ENCODE measurements at places on chromosomes 13 and 19.

DNA sequence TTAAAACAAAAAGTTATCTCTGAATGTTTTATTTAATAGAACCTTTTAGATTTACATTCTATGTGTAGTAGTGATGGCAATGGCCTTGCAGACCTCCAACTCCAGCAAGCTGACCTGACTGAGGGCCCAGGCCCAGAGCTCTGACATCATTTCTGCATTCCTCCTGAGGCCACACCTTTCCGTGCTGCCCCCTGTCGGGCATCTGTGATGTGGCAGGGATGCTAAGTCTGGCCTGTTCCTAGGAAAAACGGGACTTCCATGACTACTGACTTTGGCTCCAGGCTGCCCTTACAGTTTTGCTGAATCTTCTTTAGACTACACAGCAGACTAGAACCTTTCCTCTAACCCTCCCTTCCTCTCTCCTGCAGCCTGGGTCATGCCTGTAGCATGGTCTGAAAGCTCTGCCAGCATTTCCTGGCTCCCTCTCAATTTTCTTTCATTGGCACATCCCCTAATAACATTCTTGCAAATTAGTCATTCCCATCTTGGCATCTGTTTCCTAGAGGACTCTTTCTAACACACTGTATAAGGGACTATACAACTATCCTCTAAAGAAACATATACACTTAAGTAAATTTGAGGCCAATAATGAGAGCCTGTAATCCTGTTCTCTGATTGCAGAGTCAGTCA, 249.1 kb downstream of the GPC5 start:
- peak; percentile 6 for DNase-seq

DNA sequence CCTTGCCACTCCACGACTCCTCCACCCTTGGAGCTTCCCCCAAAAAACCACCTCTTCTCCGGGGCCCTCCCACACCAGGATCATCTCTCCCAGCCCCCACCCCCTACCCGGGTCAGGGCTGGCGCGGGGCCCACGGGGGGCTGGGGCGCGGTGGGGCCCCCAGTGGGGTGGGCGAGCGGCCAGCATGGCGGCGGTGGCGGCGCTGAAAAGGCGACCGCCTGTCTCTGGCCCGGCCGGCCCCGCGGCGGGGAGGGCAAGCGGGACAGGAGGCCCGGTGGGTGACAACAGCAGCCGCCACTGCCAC, 850 bp downstream of the DYRK1B start:
- DNase-seq = no peak

DNA sequence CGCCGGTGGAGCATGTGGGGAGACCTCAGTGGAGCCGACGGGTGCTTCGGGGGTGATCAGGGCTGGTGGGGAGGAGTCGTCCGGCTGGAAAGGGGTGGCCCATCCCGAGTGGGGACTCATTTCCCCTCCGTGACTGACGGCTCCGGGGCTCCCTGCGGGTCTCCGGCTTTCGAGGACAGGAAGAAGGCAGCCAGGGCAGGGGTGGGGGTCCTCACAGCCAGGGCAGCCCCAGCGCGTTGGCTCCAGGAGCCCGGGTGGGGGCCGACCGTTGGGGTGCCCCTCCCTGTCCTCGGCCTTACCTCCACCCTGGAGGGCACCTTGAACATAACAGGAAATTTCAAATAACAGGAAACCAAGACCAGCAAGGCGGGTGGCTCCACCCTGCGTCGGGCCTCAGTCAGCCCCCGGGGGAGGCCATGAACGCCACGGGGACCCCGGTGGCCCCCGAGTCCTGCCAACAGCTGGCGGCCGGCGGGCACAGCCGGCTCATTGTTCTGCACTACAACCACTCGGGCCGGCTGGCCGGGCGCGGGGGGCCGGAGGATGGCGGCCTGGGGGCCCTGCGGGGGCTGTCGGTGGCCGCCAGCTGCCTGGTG, at the start of gene S1PR4:
Gene S1PR4 (plus strand): TSS at position 393 of the 596 bp plus-strand sequence. CDS start 24 bp downstream, at position 417.
- DNase-seq = no peak

- peak; percentile 44 for DNase-seq
These were observed 61.2 kb upstream of the FRY start for GRCh38 chr13:31970231-31970930.

DNA sequence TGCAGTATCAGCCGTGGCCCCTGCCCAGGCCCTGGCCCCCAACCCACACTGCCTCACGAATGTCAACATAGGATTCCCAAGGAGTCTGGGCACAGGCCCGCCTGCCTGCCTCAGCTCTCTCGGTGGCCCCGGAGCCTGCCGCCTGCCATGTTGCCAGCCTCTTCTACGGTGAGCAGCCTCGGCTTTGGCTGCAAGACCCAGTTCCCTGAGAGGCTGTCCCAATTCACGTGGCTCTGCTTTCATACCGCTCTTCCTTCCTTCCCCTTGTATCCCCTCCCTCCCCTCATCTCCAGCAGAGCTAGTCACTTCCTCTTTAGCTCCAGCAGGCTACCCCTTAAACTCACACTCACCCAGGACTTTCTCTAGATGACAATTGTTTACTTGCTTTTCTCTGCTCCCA, 42.7 kb downstream of the SERP2 start:
- DNase-seq = no peak

DNA sequence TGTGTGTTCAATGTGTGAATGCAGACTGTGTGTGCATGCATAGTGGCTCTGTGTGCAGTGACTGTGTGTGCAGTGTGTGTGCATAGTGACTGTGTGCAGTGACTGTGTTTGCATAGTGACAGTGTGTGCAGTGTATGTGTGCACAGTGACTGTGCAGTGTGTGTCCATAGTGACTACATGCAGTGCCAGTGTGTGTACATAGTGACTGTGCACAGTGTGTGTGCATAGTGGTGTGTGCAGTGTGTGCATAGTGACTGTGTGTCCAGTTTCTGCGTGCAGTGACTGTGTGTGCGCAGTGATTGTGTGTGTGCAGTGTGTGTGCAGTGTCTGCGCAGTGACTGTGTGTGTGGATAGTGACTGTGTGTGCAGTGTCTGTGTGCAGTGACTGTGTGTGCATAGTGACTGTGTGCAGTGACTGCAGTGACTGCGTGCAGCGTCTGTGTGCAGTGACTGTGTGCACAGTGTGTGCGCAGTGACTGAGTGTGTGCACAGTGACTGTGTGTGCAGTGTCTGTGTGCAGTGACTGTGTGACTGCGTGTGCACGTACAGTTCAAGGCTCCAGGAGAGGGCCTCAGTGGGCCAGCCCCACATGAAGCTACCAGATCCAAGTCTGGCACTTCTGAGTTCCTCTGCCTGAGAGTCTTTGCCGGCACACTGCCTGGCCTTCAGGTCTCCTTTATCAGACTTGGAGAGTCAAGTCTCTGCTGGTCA, 90.3 kb downstream of the IER2 start:
- no peak for DNase-seq

- DNase-seq = no peak
These were observed 3.1 kb downstream of the SMG9 start for GRCh38 chr19:43751466-43752220.

- no peak for DNase-seq
These were observed 13.5 kb downstream of the ARRDC5 start for GRCh38 chr19:4889034-4889815.

GRCh38 chr13:46571189-46571908, 18.4 kb downstream of the LRCH1 start:
- no peak for DNase-seq

GRCh38 chr19:58328999-58329398, 2.2 kb downstream of the ZSCAN22 start:
- no peak for DNase-seq

GRCh38 chr13:47816831-47817230, 184.2 kb downstream of the SUCLA2 start:
- no peak for DNase-seq

DNA sequence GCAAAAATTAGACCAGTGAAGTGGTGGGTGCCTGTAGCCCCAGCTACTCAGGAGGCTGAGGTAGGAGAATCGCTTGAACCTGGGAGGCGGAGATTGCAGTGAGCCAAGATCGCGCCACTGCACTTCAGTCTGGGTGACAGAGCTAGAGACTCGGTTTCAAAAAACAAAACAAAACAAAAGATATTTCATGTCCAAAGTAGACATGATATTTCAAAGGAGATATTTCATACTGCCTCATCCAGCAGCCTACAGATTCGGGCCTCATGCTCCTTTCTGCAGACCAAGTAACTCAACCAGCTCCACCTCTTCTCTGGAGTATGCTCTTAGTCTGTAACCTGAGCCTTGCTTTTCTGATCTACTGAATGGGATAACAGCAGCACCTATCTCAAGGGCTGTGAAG, 15.0 kb downstream of the ZC3H4 start:
- no peak for DNase-seq

GRCh38 chr13:111659842-111660241, 339.4 kb downstream of the TEX29 start:
- no peak for DNase-seq

Measured in stromal cell of bone marrow (primary cell).